ENCODE measurements at places on chromosomes 3 and 15.
A peak's percentile ranks its signal among the peaks of the same experiment; 100 is the strongest.

DNA sequence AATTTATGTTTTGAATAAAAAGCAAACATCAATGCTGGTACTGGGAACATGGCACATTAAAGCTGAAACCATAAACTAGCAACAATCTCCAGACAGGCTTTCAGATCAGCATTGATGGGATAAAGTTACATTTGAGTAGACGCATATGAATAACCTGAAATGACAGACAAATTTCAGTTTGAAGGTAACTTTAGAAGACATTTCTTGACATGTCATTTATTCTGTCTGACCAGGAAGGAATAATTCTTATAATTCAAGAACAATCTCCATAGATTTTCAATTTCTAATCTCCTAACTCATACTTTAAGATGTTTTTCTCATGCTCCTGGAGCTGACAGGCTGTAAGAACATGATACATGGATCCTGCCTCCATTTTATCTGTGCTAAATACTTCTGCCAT is 69.8 kb downstream of the PLCH1 start:
- DNase-seq = no peak

- DNase-seq = peak; percentile 48
Measured at GRCh38 chr15:29925227-29926082, 103.2 kb upstream of the TJP1 start.

GRCh38 chr3:184460276-184460675 is 80.4 kb downstream of the CHRD start:
- DNase-seq = no peak

DNA sequence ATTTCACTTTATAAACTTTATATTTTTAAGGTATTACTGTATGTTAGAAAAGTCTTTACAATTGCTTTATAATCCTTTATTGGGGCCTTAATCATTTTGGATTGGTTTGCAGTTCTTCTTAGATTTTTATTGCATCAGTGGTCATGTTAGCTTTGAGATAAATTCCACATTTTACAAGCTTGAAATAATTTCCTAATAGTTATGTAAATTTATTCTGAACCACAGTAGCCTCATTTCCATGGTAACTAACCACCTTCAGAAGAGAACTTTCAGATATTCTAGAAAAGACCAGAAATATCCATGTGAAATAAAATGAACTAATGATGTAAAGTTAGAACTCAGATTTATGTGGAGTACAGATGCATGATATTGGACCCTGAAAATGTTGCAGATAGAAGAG is 94.2 kb downstream of the NEO1 start:
- DNase-seq = no peak

- DNase-seq = peak; percentile 71
Measured at GRCh38 chr3:196268284-196269163, 19.0 kb downstream of the PCYT1A start.

DNA sequence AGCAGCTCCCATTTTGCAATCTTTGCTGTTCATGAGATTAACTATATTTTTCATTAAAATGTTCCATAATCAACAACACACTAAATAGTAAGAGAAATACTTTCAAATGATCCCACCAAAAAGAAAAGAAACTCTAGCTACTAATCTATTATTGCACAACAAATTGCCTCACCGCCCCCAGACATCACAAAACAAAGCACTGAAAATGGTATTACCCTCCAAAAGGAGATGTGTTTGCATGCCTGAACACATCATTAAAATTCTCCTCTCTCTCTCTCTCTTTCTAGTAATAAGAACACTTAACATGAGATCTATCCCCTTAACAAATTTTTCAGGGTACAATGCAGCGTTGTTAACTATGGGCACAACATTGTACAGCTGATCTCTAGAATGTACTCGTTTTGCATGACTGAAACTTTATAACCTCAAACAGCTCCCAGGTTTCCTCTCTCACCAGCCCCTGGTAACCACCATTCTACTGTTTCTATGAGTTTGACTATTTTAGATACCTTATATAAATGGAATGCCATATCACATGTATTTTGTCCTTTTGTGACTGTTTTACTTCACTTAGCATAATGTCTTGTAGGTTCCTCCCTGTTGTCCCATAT is 33.1 kb downstream of the WNT5A start:
- DNase-seq = no peak

DNA sequence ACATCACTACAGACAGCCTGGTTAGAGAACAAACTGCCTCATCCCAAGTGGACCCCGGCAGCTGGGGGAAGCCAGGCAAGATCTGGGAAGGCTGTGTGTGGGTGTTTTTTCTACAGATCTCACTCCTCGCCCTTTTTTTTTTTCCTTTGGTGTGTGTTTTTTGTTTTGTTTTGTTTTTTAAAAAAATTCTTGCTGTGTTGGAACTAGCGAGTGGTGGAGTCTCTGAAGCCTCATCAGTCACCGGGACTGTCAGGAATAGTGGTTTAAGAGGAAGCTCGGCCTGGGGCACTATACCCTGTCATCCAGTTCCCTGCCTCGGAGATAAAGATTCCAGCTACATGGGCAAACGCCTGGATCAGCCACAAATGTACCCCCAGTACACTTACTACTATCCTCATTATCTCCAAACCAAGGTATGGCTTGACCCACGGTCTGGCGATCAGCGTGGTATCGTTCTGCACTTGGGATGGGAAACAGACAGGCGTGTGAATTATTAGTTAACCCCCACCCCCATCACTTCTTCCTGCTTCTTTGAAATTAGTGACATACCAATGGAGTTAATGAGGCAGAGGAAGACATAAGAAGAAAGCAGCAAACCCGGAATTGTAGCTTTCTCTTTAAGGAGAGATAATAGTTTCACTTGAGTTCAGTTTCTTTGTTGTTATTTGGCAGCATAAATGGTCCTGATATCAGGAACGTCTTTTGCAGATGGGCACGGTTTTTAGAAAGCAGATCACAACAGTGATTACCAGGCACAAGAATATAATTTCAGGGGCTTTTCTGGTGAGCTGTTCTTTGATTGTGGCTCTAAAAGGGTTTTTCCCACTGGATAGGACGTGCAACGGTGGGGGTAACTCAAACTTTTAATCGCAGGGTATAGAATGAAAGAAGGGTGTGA is 722 bp downstream of the RBMS3 start:
- DNase-seq = no peak

DNA sequence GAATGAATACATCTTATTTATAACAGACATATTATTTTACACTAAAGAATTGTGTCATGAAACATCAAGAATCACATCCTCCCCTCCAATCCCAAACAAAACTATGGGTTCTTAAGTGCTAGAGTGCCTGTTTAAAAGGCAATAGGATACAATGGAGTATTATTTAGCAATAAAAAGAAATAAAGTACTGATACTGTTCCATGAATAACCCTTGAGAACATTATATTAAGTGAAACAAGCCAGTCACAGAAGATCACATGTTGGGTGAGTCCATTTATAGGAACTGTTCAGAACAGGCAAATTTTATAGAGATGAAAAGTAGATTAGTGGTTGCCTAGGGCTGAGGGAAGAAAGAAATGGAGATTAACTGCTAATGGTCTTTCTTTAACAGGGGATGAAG is 86.5 kb downstream of the ANKRD28 start:
- no peak for DNase-seq

DNA sequence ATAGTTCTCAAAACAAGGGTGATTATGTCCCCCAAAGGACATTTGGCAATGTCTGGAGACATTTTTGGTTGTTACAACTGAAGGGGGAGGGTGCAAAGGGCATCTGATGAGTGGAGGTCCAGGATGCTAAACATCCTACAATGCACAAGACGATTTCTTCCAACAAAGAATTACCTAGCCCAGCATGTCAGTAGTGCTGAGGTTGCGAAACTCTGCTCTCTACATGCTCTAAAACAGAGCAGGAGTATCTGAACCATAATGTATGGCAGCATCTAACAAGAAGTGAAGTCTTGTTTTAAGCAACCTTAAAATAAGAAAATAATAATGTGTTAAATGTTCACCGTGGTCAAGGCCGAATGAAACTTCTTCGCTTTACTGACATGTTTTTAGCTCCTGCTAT is 7.0 kb downstream of the GYG1 start:
- no peak for DNase-seq

GRCh38 chr15:67611370-67612369 is 69.2 kb downstream of the MAP2K5 start:
- DNase-seq = no peak

- peak; percentile 12 for DNase-seq
Measured at GRCh38 chr15:75985971-75986370, 26.3 kb downstream of the NRG4 start.

GRCh38 chr15:61426466-61426865 is 197.4 kb upstream of the RORA start:
- DNase-seq = no peak

DNA sequence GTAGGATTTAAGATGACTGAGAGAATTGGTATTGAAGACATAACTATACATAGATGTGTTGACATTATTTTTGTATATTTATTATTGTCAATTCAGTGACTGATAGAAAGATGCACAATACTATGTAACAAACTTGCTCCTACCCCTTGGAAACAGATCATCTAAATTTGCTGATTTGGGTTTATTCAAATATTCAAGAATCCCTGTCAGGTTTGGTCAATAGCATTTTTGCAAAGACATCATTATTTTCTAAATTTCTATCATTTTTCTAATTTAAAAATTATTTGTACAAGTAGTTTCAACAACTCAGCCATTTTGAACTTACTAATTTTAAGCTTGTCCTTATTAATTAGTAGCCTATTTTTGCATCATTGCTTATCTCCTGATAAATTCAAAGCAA is 1463.4 kb downstream of the SI start:
- no peak for DNase-seq

DNA sequence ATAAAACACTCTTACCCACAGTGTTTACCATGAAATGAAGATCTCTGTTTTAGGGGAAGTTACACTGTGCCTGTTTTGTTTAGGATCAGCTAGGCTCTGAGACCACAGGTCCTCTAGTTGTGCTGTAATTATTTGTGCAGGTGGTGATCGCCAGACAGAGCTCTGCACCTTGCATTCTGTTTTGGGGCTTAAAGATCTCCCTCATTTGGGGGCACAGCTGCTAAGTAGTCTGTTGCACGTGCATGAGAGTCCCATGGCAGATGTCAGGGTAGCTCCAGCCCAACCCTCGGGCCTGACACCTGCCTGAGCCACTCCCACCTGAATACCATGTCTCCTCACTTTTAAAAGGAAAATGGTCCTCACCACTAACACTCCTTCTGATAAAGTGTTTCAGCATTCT is 12.4 kb downstream of the C3orf20 start:
- no peak for DNase-seq

DNA sequence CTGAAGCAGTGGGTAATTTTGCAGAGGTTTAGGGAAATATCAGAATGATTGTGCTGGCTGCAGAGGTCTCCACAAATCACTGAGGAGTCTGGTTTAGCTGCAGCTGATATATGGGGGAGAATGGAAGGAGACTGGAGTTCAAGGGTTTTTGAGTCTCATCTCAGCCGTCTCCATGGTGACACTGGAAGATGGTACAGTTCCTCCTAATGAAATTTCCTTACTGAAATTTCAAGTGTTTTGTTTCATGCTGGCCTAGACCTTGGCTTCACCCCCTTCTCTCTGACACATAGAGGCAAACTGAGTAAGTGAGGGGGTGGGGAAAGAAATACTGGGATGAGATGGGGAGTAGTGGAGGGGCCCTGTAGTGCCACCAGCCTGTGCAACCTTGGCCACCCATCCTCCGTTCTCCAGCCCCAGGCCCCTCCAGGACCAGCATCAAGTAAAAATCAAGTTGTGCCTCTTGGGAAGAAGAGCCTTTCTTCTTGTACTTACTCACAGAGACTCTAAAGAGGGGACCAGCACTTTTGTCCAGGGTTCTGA is 17.8 kb upstream of the MORF4L1 start:
- DNase-seq = no peak

DNA sequence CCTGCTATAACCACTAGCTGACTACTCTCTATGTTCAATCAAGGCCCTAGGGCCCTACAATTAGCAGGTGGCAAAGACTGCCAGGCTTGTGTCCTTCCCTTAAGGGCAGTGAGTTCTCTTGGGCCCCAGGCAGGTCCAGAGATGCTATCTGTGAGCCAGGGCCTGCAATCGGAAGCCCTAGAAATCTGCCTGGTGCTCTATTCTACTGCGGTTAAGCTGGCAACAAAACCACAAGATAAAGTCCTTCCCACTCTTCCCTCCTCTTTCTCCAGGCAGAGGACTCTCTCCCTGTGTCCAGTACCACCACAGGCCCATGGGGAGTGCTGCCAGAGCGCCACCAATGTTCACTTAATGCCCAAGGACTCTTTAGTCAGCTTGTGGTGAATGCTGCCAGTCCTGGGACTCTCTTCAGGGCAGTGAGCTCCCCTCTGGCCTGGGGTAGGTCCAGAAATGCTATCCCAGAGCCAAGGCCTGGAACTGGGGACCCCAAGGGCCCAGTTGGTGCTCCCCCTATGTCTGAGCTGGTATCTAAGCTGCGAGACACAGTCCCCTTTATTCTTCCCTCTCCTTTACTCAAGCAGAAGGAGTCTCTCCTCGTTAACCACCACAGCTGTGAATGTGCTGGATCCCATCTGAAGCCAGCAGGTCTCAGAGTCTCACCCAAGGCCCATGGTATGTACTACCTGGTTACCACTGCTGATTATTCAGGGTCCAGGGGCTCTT is 34.7 kb downstream of the XXYLT1 start:
- DNase-seq = no peak

DNA sequence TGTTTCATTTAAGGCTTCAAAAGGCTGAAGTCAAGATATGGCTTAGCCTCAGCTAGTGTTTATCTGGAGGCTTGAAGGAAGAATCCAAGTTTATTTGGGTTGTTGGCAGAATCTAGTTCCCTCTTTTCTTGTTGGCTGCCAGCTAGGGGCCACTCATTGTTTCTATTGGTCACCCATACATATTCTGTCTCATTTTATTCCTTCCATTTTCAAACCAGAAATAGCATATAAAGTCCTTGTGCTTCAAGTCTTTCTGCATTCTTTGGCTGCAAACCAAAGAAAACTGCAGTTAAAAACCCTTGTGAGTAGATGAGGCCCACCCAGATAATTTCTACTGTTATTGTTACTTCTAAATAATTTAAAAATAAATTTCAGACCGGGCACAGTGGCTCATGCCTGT is 301.7 kb downstream of the OXSM start:
- no peak for DNase-seq

- DNase-seq = no peak
Measured at GRCh38 chr3:17182166-17182565, 297.4 kb downstream of the PLCL2 start.

DNA sequence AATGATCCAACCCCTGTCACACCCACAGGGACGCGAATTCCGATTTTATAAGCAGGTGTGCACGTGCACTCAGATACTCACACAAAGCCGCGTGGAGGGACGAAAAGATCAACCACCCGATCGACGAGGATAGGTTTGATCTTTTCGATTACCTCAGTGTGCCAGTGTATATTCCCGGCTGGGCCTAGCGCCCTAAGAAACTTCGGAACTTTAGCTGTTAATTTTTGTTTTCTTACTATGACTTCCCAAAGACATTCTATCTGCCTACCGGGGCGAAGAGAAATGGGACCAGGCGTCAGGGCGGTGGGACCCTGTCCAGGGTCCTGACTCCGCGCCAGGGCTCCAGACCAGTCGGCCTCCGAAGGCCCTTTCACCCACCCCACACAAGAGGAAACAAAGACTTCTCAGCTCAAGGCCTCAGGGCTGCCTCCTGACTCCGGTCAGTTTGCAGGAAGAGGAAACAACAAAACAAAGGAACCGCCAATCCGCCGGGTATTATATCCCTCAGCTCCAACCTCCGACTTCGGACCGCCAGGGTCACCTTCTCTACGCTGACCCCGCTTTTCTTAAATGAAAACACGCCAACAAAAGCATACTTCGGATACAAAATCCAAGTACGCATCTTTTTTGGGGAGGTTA is 6.8 kb downstream of the ONECUT1 start:
- no peak for DNase-seq

All from hematopoietic multipotent progenitor cell treated with erythropoietin and hydrocortisone succinate and interleukin-3 and kit ligand, for 8 days (in vitro differentiated cells).